Inflammatory macrophage treated with lipopolysaccharide for 1 hour (primary cell): ENCODE measurements at places on chromosomes 7 and 10.

DNA sequence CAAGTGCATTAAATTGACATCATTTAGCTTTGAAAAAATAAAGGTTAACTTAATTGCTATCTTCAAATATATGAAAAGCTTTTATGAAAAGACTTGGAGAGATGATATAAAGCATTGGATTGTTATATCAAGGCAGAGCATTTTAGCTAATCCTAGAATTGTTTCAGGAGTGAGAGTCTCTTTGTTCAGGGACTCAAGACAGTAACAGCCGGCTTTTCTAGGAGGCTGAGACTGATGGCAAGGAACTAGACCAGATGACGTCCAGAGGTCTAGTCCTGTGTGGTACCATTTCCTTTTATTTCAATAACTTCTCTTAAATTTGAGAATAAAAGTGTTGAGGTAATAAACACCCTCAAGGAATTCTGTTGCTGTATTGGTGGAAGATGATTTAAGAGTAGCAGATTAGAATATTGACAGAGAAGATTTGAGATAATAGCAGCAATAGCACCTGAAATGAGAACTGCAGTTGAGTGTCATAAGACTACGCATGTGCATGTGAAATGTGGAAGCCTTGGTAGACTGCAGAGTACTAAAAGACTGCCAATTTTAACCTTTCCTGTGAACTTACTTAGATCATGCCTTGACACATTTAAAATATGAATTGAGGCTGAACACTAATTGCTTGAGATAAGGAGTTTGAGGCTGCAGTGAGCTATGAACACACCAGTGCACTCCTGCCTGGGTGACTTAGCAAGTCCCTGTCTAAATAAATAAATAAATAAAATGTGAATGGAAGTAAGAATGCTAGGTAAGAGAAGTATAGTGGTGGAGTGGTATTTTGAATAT, 79.6 kb downstream of the ZNRF2 start:
- no peak for DNase-seq

DNA sequence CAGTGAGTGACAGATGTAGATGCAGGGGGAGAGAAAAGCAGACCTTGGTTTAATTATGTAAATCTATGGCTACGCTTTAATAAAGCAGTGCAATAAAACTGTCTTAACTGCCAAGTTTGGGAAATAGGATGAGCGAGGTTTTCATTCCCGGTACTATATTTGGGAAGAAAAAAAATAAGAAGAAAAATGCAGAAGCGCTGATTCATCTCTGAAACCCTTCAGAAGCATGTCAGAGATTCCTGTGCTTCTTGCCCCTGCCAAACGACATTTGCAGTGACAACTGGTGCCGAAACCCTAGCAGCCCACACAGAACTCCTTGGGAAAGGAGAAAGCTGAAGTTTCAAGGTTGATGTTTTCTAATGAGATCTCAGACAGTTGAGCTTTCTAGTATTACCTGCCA, 380.7 kb downstream of the REEP3 start:
- no peak for DNase-seq

- no peak for DNase-seq
Measured at GRCh38 chr10:34786464-34786863, 28.6 kb downstream of the PARD3 start.

DNA sequence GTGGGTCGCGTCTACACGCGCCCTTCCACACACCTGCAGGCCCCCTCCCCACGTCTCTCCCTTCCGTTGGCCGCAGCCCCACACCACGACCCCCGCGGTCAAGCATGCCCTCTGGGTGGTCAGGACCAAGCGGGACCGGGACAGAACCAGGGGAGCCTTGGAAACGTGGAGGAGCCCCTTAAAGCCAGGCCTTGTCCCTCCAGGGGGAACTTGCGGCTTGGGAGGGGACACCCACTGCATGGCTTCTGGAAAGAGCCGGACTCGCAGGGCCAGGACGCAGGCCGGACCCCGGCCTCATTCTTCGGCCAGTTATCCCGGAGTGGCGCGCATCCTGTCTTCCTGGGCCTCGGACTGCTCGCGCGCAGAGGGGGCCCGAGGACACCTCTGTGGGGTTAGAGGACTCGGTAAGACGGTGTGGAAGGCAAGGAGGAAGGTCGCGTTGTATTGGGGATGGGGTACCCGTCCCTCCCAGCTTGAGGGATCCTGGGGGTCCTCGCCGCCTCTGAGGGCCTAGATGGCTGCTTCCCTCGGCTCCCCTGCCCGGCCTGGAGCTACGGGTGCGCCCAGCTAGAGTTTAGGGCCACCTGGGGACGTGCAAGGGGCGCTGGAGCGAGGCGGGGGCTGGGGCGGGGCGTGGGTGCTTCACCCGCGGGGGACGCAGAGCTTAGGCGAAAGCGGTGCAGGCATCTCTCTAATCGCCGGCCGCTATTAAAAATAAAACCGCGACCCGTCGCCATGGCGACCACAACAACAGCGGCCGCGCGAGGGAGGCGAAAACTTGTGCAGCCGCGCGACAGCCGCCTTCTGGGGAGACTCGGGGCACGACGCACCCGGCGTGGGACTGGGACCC, 1.8 kb upstream of the PDGFA start:
- DNase-seq: no peak

DNA sequence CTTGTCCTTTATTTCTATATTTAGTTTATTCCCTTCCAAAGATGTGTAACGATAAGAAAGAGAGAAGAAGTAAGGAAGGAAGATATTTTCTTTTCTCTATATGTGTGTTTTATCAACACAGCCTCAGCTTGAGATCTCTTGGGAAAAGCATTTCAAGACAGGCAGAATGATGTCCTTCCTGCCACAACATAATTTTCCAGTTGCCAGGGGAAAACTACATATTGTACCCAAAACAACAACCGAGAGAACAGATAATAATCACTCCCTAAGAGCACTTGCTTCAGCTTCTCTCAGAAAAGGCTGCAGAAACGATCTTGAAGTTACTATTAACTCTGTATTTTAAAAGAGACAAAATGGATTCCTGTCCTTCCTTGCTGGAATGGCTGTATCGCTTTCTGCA, 151.4 kb upstream of the ITGB1 start:
- no peak for DNase-seq

DNA sequence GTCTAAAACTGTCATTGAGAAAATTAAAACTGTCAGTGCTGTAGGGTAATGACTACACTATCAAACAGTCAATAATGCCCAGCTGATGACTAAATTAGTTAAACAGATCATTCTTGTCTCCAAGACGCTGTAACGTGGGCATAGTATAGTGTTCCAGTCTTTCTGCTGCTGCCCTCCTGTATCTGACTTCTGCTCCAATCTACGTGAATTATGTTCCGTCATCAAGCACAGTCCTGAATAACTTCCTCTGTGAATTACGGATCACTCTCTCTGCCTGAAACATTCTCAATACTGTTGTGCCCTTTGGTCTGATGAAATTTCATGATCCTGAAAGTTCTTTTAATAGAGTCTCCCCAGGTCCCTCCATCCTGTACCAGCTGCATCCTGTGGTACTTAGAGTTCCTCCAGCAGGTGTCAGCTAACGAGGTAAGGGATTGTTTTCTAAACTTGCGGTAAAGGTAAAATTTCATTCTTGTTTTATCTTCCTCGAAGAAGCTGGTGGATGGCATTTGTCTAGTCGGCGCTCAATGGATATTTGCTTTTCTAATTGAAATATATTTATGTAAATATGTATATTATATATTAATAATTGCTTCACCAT, 393.5 kb upstream of the ADARB2 start:
- no peak for DNase-seq

DNA sequence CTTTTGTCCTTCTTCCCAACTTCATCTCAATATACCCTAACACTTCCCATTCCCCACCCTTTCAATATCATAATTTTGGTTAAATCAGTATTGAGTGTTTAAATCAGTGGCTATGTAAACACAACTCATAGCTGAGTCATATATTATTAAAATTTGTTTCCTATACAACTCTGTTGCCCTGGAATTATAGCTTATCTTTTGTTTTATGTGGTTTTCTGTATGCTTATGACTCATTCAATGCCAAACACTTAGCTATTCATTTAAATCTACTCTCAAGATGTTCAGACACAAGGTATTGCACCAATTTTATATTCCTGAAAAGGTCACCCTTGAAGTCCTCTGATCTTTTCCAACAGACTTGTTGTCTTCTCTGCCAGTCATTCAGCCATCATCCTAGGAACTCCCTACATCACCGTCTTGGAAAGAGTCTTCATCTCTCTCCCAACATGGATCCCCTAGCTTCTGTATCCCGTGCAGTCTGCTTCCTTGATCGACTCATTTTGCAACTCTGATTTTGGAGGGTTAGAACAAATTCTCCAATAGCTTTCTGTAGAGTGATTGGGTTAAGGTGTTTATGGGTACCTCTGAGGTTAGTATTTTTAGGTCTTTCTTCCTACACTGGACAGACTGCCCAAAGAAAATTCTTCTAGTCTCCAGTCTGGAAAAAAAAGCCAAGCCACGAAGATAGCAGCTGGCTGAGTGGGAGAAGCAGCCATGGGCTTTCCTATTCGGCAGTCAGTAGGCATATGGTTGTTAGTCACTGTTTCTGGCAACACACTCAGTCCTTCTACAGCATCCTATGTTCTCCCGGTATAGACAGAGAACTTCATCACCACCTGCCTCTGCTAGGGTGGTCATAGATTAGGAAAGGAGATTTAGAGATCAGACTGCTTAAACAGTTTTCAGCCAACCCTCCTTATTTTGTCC, 102.1 kb downstream of the CRPPA start:
- no peak for DNase-seq

DNA sequence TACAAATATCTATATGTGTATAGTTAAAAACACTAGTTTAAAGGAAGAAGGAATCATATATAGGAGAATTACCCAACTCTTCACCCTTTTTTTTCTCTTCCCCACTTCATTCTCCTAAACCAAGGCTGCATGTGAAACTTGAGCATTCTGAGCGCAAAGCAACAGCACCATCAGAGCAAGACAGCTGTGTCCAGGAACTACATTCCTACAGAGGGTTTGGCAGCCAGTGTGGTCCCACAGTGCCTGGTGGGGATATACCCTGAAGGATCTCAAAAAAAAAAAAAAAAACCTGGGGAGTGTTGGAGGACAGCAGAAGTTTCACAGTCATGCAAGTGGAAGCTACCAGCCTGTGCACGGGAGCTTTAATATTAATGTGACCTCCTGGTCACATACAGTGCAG, 310.4 kb downstream of the CTNNA3 start:
- DNase-seq: no peak

GRCh38 chr7:142998966-142999365, 28.0 kb downstream of the OR9A2 start:
- no peak for DNase-seq

DNA sequence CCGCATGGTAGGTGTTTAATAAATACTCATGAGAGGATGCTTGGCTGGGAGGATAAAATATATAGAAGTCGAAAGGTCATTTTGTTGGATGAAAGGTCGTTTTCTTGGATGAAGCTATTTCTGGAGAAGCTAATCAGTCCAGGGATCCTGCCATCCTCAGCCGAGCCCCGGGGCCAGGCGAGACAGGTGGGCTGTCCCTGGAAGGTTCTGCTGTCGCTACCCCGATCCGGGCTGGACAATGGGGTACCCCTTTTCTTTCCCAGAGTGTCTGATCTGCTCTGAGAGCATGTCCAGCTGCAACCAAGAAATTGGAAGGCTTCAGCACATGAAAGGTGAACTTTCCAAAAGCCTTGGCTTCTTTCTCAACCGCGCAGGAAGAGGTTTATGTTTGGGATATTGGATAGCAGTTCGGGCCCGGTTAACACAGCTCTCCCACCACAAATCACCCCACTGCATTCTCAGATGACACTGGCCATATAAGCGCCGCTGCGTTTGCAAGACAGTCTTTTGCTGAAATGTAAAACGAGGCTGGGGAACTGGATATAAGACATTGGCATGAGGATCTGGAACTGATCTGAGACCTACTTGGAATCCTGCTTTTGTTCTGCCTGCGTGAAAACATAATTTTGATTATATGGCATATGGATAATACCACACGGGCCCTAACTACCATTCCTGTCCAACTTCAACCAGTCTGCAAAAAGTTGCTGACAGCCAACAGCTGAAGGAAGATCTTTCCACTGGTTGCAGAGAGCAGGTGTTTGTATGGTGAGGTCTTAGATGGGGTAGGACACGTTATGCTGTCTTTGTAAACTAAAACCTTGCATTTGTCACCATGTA, 31.2 kb upstream of the MSRB2 start:
- no peak for DNase-seq

- DNase-seq: no peak
Measured at GRCh38 chr10:21069278-21069677, 172.2 kb upstream of the NEBL start.

- no peak for DNase-seq
Measured at GRCh38 chr10:18164748-18165361, 24.6 kb downstream of the CACNB2 start.

DNA sequence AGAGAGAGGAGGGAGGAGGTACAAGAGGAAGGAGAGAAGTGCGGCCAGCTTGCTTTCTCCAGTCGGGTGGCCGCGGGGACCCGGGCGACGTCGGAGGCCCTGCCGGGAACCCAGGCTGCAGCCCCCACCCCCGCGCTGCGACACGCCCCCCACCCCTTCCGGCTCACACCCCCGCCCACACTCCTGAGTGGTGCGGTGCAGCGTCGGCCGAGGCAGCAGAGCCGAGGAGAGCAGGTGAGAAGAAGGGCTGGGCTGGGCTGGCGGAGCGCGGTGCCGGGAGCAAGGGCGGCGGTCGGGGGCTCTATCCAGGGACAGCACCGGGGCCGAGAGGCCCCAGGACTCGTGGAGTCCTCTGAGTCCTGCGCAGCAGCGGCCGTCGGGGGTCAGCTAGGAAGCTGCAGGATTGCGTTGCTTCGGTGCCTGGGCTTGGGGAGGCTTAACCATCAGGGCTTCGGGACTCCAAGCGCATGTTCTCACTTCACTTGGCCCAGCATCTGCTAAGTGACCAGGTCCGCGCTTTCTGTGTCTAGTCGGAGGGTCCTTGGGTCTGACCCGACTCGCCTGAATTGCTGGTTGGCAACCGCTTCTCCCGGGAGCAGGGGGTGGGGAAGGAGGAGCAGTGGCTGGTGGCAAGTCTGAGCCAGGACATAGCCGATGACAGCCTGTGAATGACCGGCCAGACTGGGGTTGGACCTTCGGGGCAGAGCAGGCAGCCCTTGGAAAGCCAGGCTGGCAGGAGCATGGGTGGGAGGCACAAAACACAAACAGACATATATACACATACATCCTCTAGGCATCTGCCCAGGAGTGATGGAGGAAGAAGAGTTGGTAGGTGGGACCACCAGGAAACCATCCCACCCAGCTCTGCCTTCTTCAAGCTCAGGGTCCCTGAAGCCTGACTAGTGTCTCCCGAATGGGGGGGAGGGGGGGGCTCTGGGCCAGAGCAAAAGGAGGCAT, 683 bp downstream of the CHAT start:
- no peak for DNase-seq

DNA sequence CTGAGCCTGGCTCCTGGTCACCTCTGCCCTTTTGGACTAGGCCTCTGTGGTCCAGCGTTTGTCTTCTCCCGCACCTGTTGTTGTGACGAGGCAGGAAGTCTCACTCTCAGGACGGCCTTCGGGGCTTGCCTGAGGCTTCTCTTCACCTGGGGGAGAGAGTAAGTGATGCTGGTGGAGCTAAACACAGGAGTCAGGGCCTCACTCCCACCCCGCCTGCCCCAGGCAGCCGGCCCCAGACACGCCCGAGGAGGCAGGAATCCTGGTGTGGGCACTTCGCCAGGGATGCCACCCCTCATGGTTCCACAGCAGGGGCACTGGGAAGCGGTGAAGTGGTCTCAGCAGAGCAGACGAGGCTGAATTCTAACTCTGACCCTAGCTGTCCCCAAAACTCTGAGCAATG, 42.4 kb downstream of the IL2RA start:
- no peak for DNase-seq

- DNase-seq: no peak
Measured at GRCh38 chr7:132364226-132364625, 212.0 kb downstream of the PLXNA4 start.

- DNase-seq: peak; percentile 94
Measured at GRCh38 chr10:19819419-19820033, 3.3 kb downstream of the PLXDC2 start.

GRCh38 chr7:43535810-43536585, 46.9 kb upstream of the STK17A start:
- no peak for DNase-seq
